ENCODE measurements at places on chromosomes 13 and 19. TPM values are rescaled to one million over a fixed set of nuclear protein-coding genes. Genes with fewer than 3 reads are reported as not detected.

- H3K27ac ChIP-seq = peak overlapping the region; percentile 66
- no peaks in the 10 kb centered on the region for H3K27me3 ChIP-seq
- no peak for DNase-seq
- H3K4me1 ChIP-seq = peaks cover 44% of the 10 kb centered on the region
- H3K4me3 ChIP-seq = peak overlapping the region; percentile 53
- peaks cover 39% of the 10 kb centered on the region for H3K36me3 ChIP-seq
Observed at GRCh38 chr19:1130771-1131717, 27.2 kb downstream of the GPX4 start.

GRCh38 chr19:38868551-38868950 lies 9.5 kb downstream of the RINL start:
- H3K27me3 ChIP-seq = no peaks in the 10 kb centered on the region
- H3K4me1 ChIP-seq = peaks cover 8% of the 10 kb centered on the region
- H3K4me3 ChIP-seq = no peak overlapping the region
- H3K36me3 ChIP-seq = no peaks in the 10 kb centered on the region
- no peak for DNase-seq

The CD177 gene
- total RNA-seq = not detected

The GDF15 gene
- 12.4 TPM for total RNA-seq

DNA sequence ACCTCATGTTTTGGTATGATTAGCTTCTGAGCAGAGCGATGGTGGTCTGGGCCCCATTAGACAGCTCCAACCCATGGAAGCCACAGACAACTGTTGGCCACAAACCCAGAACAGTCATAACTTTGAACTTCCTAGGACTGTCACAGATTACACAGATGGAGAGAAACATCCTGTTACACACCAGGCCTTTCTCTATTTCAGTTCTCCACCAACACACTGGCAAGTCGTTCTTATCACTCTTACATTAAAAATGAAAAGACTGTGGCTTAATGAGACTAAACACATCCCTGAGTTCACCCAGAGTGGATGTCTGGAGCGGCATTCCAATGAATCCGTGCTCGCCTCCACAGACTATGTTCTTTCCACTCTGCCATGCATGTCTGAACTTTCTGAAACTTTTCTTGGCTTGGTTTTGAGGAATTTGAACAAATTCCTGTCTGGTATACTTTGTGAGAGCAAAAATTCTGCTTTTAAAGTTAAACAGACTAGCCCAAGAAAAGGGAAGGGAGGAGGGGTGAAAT lies 109.1 kb downstream of the NALCN start:
- peaks cover 22% of the 10 kb centered on the region for H3K4me1 ChIP-seq
- no peaks in the 10 kb centered on the region for H3K36me3 ChIP-seq
- DNase-seq = peak; percentile 47

The ZNF443 gene
- not detected for total RNA-seq

DNA sequence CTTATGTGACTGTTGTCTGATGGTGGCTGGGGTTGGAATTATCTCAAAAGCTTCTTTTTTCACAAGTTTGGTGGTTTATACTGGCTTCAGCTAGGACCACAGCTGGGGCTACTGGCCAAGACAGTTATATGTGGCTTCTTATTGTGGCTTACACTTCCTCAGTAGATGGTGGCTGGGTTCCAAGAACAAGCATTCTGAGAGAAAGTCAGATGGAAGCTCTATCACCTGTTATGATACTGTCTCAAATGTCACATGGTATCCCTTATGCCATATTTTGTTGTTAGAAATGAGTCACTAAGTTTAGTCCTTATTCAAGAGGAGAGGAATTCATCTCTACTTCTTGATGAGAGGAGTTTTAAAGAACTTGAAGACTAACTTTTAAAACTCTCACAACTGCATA lies 41.6 kb downstream of the NDFIP2 start:
- H3K27me3 ChIP-seq = no peaks in the 10 kb centered on the region
- H3K4me1 ChIP-seq = peaks cover 14% of the 10 kb centered on the region
- H3K27ac ChIP-seq = no peak overlapping the region
- no peak overlapping the region for H3K4me3 ChIP-seq

DNA sequence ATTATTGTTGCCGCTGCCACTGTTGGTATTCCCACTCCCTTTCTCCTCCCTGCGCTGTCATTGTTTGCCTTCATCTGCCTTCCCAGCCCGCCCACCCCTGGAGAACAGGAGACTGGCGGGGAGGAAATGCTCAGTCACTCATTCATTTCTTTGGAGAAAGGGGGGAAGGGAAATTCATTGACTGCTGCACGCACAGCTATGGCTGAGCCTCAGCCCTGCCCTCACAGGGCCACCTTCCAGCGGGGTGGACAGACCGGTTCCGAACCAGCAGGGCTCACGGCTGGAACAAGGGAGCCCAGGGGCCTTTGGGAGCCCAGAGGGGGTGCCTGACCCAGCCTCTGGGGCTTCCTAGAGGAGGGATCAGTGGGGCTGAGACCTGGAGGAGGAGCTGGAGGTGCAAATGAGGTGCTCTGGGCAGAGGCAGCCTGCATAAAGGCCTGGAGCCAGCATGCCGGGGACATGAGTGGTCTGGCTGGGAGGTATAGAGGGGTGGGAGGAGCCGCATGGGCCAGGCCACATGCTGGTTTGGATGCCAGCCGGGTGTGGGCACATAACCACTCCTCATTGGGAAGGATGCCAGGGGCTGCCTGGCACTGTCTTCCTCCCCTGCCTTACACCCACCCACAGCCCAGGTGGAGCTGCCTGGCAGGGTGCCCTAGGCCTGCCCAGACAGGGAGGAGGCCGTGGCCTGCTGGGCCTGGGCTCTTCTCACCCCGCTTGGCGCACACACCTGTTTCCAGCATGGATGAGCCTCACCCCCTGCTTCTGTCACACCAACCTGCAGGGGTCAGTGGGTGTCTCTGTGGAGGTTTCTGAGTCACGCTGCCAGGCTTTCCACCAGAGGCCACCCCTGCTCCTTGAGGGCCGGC lies 26.8 kb downstream of the PPP5C start:
- no peaks in the 10 kb centered on the region for H3K27me3 ChIP-seq
- peaks cover 64% of the 10 kb centered on the region for H3K36me3 ChIP-seq
- peak; percentile 88 for DNase-seq
- H3K27ac ChIP-seq = peak overlapping the region; percentile 87

DNA sequence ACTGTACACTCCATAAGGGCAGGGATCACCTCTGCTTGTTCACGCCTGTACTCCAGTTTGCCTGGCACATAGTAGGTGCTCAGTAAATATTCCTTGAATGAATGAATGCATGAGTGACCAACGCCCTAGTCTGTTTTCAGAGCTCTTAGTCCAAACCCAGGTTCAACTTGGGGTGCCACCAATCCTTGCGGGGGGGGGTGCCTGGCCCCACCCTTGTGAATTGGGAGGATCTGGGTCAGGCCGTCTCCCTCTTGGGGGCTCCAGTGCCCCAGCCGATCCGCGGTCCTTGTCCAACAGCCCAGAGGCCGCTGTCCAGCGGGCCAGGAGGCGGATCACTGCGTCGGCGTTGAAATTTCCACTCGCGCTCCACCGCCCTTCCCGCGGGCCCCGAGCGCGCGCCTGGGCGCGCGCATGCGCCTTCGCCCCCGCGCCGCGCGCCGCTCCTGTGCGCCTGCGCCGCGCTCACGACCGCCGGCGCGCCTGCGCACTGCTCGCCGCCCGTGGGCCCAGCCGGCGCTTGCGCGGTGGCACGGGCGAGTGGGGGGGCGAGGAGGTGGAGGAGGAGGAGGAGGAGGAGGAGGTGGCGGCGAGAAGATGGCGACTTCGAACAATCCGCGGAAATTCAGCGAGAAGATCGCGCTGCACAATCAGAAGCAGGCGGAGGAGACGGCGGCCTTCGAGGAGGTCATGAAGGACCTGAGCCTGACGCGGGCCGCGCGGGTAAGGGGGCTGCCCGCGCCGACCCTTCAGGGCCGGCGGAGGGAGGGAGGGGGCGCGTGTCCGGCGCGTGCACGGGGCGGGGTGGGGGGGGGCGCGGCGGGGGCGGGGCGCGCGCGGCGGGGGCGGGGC lies at the start of gene CRTC1:
Gene CRTC1, plus strand, starts transcription at position 572 of the 849 bp plus-strand sequence. Its CDS starts 23 bp downstream, at position 595.
- peak; percentile 91 for DNase-seq
- H3K27ac ChIP-seq = no peak within 1 kb of the TSS
- no peaks in the 10 kb centered on the region for H3K36me3 ChIP-seq
- H3K4me3 ChIP-seq = peak within 1 kb of the TSS; percentile 62
- H3K27me3 ChIP-seq = no peaks in the 10 kb centered on the region
- peaks cover 11% of the 10 kb centered on the region for H3K4me1 ChIP-seq

The C5AR1 gene
- total RNA-seq = not detected

- no peaks in the 10 kb centered on the region for H3K27me3 ChIP-seq
- H3K36me3 ChIP-seq = no peaks in the 10 kb centered on the region
- H3K4me1 ChIP-seq = no peaks in the 10 kb centered on the region
- H3K27ac ChIP-seq = no peak overlapping the region
- H3K4me3 ChIP-seq = no peak overlapping the region
- no peak for DNase-seq
Observed at GRCh38 chr13:29969286-29969685, 118.9 kb upstream of the UBL3 start.

DNA sequence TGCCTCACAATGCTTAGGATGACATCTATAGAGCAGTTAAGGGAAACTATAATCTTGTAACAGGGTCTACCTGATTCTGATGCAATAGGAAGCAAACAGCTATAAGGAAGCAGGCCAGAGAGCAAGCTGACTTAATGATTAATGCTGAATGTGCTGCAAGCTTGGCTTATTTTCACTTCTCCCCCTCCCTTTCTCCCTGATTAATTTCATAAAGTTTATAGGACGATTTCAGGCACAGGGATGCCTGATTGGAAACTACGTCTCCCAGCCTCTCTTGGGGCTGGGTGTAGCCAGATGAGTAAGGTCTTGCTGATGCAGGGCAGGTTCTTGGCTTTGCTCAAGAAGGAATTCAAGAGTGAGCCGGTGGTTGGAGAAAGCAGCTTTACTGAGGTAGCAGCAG lies 82.8 kb upstream of the MRI1 start:
- DNase-seq = no peak
- H3K27me3 ChIP-seq = peaks cover 8% of the 10 kb centered on the region
- no peaks in the 10 kb centered on the region for H3K36me3 ChIP-seq
- no peak overlapping the region for H3K4me3 ChIP-seq
- H3K27ac ChIP-seq = no peak overlapping the region
